ENCODE measurements at places on chromosomes 13 and 19.

GRCh38 chr19:35549174-35549788, 3.9 kb downstream of the TMEM147 start:
- peak; percentile 67 for DNase-seq

DNA sequence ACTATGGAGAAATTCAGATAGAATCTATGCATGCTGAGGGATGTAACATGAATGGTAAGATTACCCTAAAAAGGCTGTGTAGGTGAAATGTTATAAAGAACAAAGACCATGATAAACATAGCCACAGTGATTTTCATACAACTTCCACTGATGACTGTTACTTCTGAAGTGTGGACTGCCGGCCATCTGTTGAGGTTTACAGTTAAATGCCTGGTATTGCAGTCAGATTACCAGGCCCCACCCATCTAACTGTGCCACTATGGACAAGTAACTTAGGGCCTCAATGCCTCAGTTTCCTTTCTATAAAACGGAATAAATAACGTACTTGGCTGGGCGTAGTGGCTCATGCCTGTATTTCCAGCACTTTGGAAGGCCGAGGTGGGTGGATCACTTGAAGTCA, 395.6 kb downstream of the KLF12 start:
- no peak for DNase-seq

DNA sequence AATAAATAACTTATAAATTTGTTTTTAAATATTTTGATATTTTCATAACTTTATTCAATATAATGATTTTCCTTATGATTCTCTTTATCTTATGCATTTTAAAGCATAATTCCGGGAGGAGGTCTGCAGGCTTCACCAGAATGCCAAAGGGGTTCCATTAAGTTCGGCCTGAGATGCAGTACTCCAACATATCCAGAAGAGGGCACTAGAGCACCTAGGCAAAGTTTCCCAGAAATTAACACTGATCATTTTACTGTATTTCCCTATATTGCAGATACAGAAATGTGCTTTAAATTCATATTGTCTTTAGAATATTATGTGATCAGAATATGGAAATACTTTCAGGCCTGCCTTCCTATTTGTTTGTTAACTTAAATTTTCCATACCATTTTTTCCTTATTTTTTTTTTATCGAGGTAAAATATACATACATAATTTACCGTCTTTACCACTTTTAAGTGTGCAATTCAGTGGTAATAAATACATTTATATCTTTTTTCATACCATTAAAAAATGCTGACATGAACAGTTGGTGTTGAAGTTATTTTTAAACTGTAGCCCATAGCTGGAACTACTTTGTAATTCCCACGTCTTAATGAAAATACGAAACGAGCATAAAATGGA, 58.9 kb upstream of the TM9SF2 start:
- peak; percentile 64 for DNase-seq

- DNase-seq: peak; percentile 3
Measured at GRCh38 chr19:1492474-1493006, 1.6 kb downstream of the REEP6 start.

DNA sequence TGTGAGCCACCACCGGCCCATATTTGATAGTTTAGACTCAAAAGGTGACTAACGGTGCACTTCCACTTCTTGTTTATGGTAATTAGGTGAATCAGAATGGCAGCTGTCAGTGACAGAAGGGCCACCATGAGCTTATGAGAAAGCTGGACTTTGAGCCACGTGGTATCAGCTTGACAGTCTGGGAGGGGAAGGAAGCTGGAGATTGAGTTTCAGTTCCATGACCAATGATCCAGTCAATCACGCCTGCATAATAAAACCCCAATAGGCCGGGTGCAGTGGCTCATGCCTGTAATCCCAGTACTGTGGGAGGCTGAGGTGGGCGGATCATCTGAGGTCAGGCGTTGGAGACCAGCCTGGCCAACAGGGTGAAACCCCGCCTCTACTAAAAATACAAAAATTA, 8.2 kb downstream of the EID2B start:
- DNase-seq: no peak

GRCh38 chr19:18943465-18943864, 2.4 kb upstream of the HOMER3 start:
- DNase-seq: no peak

Data from stimulated activated CD4-positive, alpha-beta T cell treated with anti-CD3 and anti-CD28 coated beads, Interleukin-4, amount 100 ng/mL, for 24 hours (primary cell).